Mesenteric fat pad (tissue), 1 donor: ENCODE measurements at places on chromosomes 4 and X. TPM values are rescaled to one million over a fixed set of nuclear protein-coding genes. Genes with fewer than 3 reads are reported as not detected.

Gene VGLL1
- total RNA-seq, result not detected

Gene ADRA2C
- 8.6 TPM for total RNA-seq

Gene CENPVL3
- not detected for total RNA-seq

Gene MAOA
- 232 TPM for total RNA-seq

Gene NAT8L
- 67.3 TPM for total RNA-seq

Gene MAGEA11
- total RNA-seq, result not detected

Gene PGAM4
- total RNA-seq, result not detected

Gene KLB
- total RNA-seq, result 7.4 TPM

Gene C4orf36
- total RNA-seq, result 1.2 TPM

Gene C4orf46
- 2.7 TPM for total RNA-seq

Gene ARHGEF9
- total RNA-seq, result 14.8 TPM

Gene TEX13D
- total RNA-seq, result not detected

Gene SPANXD
- total RNA-seq, result not detected

Gene CLGN
- total RNA-seq, result not detected

Gene NLGN3
- total RNA-seq, result 0.48 TPM

Gene DKK2
- 0.77 TPM for total RNA-seq

Gene FAM47E
- total RNA-seq, result 3.3 TPM

Gene SLC38A5
- 4.4 TPM for total RNA-seq

Gene CD38
- total RNA-seq, result 30.4 TPM

Gene TDO2
- total RNA-seq, result not detected

Gene P2RY8
- total RNA-seq, result 2.5 TPM

Gene NLGN4X
- 8.4 TPM for total RNA-seq

Gene ERAS
- not detected for total RNA-seq

Gene GPR119
- not detected for total RNA-seq

Gene JCHAIN
- total RNA-seq, result 9.4 TPM

Gene ABHD18
- 11.7 TPM for total RNA-seq

Gene IGSF1
- total RNA-seq, result 0.45 TPM

Gene GLRA3
- not detected for total RNA-seq

Gene SMIM20
- 25.7 TPM for total RNA-seq

Gene RHOXF1
- 1.2 TPM for total RNA-seq

Gene MAGEA3
- total RNA-seq, result not detected

Gene PCSK1N
- not detected for total RNA-seq

Gene PAGE5
- total RNA-seq, result not detected

Gene MAGEB1
- not detected for total RNA-seq

Gene NFKB1
- total RNA-seq, result 55.5 TPM

Gene APELA
- not detected for total RNA-seq

Gene YY2
- total RNA-seq, result 2.2 TPM

Gene HELT
- not detected for total RNA-seq

Gene MAGEA6
- total RNA-seq, result not detected

Gene ZXDA
- 3.3 TPM for total RNA-seq

Gene SH3RF1
- total RNA-seq, result 30.3 TPM

Gene IL21
- total RNA-seq, result not detected

Gene SHOX
- total RNA-seq, result 0.10 TPM

Gene SSX2B
- total RNA-seq, result not detected

Gene SCRG1
- total RNA-seq, result 1.1 TPM

Gene NEK1
- total RNA-seq, result 9.1 TPM

Gene HPSE
- 7.4 TPM for total RNA-seq

Gene MSANTD1
- 0.80 TPM for total RNA-seq

Gene EXOC1
- 35.0 TPM for total RNA-seq

Gene CXorf38
- total RNA-seq, result 14.0 TPM
